ENCODE measurements at places on chromosomes 7 and 10.
A peak's percentile ranks its signal among the peaks of the same experiment; 100 is the strongest.

DNA sequence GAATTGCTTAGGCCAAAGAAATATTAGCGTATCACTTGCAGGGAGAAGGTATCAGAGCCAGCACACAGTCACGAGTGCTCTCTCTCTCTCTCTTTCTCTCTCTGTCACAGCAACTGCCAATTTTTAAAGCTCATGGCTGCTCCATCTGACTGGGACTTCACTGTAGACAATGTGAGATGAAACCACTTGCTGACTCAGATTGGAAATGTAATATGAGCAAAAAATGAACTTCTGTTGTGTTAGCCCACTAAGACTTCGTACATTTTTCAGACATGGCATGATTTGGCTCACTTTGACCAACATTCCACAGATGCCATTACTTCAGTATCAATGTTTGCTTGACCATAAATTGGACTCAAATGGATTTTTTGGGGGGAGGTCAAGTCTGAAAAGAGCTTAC, 68.1 kb downstream of the DGKB start:
- no peak for DNase-seq

GRCh38 chr10:115829521-115830205, 443.3 kb downstream of the GFRA1 start:
- DNase-seq, result no peak

DNA sequence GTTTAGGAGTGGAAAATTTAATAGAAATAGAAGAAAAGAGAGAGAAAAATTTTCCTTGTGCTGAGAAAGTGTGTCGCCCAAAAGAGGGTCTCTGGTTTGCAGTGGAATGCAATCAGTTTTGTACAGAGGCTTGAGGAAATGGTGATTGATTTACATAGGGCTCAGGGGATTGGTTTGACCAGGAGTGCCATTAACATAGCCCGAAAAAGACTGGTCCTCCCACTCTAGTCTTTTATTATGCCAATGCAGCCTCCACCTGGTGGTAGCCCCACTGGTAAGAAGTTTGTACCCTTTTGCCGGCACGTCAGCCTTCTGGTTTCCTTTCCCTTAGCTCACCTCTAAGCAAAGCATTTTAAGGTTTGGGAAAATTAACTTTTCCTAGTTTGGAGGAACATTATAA, 885.3 kb downstream of the XPNPEP1 start:
- no peak for DNase-seq

DNA sequence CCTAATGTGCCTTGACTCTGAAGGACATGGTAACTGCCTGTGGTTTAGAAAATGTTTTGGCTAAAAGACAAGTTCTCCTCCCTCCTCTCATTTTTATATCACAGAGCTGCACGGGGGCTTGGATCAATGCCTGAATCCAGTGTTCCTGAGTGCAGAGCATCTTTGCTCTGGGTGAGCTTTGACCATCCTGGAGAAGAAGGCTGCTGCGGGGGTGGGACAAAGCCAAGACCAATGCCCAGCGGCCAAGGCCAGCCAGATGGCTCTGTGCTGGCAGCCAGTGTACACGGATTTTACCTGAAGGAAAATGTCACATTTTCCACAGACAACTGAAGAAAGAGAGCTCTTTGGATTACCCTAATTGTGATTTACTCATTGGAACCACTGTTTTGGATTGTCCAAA, 102.0 kb upstream of the TARP start:
- DNase-seq, result no peak

- DNase-seq, result no peak
These were observed 4.6 kb downstream of the USP54 start for GRCh38 chr10:73586583-73586984.

GRCh38 chr7:49791088-49791741, 17.8 kb downstream of the VWC2 start:
- no peak for DNase-seq

DNA sequence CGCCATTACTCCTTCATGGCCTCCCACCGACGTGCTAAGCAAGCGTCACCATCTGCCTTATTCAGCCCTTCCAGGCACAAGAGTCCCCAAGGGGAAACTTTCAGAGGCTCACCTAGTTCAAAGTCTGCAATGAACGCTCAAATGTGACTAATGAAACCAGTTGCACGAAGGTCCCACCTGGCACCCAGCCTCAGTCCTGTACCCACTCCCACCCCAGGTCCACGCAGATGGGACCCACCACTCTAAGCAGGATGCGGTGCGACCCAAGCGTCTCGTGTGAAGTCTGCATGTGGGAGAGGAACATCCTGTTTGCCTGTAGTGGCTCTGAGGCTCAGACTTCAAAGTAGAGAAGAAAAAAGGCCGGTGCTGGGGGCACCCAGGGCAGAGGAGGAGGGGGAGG, 40.3 kb downstream of the RGS10 start:
- DNase-seq, result peak; percentile 67

- no peak for DNase-seq
These were observed 37.1 kb downstream of the MASTL start for GRCh38 chr10:27192284-27192683.
